ENCODE measurements at places on chromosomes 4 and X. TPM values are rescaled to one million over a fixed set of nuclear protein-coding genes. Genes with fewer than 3 reads are reported as not detected.

DNA sequence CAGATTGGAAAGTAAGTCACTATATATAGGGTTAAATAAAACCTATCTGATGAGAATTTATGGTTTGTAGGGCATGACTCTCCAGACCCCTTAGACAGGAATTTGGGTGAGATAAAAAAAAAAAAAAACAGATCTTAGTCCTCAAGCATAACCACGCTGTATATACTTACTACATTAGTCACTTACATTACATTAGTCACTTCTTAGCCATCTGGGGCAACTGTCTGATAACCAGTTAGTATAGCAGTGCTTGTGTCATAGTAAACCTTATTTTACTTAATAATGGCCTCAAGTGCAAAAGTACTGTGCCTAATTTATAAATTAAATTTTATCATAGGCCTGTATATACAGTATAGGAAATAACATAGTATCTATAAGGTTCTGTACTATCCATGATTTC, 60.2 kb upstream of the RPS6KA6 start:
- no peak for ATAC-seq

DNA sequence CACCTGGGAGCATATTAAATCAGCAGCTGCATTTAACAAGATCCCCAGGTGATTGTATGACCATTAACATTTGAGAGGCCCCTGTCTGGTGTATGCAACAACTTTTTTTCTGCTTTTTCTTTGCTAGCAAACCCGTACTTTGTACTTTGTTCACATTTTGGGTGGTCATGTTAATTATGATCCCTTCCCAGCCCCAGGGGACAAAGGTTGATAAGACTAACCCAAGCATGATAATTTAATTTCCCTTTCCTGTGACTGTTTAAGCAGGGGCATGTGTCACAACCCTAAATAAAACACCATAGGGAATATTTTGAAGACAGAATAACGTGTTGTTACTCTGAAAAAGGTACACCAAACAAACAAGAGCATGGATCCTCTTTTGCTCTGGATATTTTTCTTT, 332.0 kb downstream of the PCDH18 start:
- ATAC-seq = no peak

DNA sequence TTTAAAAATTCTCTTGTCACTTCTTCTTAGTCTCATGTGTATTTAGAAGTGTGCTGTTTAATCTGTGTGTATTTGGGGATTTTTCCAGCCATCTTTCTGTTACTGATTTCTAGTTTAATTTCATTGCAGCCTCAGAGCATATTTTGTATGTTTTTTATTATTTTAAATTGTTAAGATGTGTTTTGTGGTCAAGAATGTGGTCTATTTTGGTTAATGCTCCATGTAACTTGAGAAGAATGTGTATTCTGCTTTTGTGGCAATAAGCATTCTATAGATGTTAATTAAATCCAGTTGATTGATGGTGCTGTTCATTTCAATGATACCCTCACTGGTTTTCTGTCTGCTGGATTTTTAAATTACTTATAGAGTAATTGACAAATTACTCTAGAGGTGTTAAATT, 38.9 kb downstream of the ANXA10 start:
- no peak for ATAC-seq

DNA sequence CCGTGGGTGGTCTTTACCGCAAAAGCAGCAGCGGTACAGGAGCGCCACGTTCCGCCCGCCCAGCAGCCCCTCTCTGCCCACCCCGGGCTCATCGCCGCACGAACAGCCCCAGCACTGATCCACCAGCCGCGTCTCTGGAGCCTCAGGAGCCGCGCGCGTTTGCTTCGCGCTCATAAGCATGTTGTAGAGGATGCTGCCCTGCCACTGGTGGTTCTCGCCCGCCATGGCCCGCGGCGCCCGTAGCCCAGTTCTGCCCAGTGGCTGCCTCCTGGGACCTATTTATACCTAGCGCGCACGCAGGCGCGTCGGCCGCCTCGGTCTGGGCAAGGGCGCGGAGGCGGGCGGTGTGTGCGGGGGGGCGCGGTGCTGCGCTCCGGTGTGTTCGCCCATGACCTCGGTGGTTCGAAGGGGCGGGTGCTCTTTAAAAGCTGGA, at the start of gene NR0B1:
Gene NR0B1, minus strand, starts transcription at position 252 of the 433 bp plus-strand sequence. Its CDS starts 27 bp downstream, at position 225.
- no peak for ATAC-seq

DNA sequence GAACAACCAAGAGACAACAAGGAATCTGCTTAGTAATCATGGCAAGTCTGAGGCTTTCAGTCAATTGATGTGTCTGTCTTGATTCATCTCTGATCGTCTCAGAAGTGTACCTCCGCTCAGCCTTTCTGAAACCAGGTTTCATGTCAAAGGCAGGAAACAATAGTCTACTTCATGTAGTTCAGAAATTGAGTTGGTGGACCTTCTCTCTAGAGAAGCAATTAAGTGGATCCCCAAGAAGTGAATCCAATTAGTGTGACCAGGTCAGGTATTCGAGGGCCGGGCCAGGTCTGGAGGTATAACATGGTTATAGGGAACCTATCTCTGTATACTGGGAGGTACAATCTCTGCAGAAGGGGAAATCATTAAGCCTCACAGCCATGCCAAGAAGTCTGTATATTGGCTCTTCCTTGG, 32.0 kb downstream of the DAPP1 start:
- no peak for ATAC-seq

- no peak for ATAC-seq
Measured at GRCh38 chr4:165208741-165209388, 1.5 kb downstream of the KLHL2 start.

DNA sequence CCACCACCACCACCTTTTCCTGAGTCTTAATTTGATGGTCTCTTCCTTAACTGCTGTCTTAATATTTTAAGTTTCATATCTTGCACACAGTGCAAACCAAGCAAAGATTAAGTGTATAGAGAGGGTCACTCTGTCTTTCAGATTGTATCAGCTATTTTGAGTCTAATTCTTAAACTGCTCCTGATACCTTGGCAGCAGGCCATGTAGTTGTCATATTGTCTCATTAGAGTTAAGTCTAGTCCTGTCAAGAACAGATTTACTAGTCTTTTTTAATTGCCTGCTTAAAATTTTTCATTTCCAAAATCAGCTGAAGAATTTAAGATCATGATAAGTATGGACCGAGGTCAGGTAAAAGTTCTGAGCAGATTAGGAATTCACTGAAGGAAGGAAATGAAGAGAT, 51.5 kb downstream of the FHIP1A start:
- no peak for ATAC-seq

DNA sequence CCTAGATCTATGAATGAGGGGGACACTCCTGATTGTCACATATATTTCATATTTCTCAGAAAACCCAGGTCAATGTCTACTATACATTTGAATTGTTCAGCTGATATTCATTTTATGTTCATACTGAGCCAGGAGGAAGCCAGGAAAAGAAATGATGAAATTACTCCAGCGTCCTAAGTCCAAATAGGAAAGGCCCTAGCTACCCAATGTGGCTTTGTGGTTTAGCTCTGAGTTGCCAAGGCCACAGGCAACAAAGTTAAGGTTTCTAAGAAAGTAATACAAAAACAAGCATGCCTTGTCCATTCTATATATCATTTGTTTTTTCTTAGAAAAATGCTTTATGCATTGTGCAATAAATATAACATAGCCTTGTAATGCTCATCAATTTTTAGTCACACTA, 4.5 kb upstream of the CSN2 start:
- ATAC-seq = no peak

GRCh38 chr4:75243570-75243969, 270.6 kb downstream of the RCHY1 start:
- no peak for ATAC-seq

GRCh38 chr4:26082565-26082964, 168.5 kb downstream of the SMIM20 start:
- peak; percentile 54 for ATAC-seq

DNA sequence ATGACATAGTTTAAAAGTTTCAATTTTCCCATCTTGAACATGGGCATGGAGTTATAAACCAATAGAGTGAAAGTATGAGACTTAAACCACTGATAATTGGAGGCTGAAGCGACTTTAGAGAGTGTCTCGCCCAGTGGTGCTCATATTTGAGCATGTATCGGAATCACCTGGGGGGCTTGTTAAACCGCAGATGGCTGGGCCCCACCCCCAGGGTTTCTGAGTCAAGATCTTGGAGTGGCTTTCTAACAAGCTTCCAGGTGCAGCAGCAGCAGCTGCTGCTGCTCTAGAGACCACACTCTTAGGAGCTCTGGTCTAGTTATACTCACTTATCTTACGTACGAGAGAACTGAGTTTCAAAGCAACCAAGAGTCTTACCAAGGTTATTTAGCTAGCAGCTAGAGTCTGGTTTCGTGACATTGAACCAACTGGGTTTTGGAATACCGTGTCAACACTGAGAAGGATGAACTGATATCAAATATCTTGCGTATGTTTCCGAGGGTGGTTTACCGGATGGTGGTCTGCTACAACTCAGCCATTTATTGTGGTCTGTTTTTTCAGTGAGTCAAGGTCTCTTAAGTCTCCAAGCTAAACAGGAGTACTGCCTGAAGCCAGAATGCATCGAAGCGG, 5.9 kb downstream of the PHEX start:
- ATAC-seq = no peak

The GALNTL6 gene
- not detected for total RNA-seq

The NSG1 gene
- 58.5 TPM for total RNA-seq

The SUPT20HL1 gene
- total RNA-seq = not detected

Data from esophagus mucosa (tissue), 1 donor.